ENCODE measurements at places on chromosomes 4 and X.

DNA sequence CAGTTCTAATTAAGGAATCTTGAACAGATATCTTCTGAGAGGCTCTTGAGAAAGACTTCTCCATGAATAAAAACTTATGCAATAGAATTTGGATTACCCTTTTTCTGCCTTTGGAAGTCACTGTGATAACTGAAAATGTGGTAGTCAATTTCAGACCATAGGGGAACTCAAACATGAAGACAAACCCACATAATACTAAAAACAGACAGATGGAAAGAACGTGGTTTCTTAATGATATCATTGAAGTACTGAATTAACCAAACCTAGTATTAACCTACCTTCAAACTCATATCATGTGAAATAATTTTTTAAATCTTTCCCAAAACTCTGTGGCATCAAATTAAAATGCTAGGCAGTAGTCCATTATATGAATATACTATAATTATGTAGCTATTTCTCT is 153.5 kb downstream of the CAMK2D start:
- no peak for DNase-seq

DNA sequence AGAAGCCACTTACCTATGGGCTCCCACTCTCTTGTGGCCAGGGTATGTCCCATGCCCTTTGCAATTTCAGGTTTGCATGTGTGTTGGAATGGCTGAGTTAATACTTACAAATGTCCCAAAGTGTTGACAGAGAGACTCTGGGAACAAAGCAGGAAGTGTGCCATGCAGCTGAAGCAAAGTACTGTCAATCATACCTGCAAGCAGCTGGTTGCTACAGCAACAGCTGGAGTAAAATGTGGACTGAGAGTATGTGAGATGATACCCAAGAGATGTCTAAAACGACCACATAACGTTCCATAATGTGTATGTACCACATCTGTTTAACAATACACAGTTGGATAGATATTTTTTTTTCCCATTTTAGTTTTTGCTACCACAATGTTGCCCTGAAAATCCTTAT is 82.8 kb upstream of the CAMK2D start:
- no peak for DNase-seq

DNA sequence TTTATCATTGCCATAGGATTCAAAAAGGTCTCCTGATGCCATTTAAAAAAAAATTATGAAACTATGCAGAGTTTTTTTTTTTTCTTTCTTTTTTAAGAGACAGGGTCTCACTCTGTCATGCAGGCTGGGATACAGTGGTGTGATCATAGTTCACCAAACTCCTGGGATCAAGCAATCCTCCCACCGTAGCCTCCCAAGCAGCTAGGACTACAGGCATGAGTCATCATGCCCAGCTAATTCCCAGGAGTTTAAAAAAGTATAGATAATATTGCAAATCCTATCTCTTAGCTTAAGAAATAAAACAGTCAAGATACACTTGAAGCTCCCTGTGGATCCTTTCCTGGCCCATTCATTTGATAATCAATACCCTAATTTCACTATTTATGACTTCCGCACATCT is 58.6 kb upstream of the PRSS48 start:
- peak; percentile 42 for DNase-seq

GRCh38 chrX:120144178-120144844 is 14.1 kb upstream of the RHOXF2 start:
- DNase-seq: no peak

DNA sequence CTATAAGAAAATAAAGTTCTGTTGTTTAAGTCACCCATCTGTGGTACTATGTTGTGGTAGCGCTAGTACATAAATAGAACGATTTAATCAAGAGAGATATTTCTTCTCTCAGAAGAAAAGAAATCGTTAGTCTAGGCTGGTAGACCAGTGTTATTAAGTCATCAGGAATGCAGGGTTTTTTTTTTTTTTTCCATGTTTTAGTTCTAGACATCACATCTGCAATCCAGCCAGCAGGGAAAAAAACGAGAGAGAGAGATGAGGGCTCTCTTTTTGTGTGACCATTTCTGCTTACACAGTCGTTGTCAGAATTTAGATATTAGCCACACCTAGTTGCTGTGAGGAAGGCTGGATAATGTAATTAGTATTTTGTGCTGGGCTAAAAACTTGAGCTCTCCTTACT is 417.4 kb downstream of the TMA16 start:
- DNase-seq: peak; percentile 29

- DNase-seq: no peak
Measured at GRCh38 chrX:79375340-79375739, 8.2 kb upstream of the ITM2A start.

DNA sequence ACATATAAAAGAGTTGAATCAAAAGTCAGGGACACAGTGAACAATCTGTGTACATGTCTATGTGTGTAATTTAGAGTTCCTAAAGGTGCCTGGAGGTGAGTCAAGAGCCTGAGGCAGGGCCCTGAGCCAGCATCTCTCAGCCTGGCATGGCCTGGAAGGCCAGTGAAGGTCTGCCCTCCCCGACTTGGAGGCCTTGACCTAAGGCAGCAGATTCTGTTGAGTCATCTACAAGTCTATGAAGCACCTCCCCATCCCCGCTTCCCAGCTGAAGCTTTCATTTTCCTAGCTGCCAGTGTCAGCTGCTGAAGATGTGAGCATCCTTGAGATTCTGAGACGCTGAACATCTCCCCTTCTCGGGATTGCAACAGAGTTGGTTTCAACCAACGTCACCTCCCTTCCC is 583.9 kb downstream of the BCOR start:
- DNase-seq: no peak

DNA sequence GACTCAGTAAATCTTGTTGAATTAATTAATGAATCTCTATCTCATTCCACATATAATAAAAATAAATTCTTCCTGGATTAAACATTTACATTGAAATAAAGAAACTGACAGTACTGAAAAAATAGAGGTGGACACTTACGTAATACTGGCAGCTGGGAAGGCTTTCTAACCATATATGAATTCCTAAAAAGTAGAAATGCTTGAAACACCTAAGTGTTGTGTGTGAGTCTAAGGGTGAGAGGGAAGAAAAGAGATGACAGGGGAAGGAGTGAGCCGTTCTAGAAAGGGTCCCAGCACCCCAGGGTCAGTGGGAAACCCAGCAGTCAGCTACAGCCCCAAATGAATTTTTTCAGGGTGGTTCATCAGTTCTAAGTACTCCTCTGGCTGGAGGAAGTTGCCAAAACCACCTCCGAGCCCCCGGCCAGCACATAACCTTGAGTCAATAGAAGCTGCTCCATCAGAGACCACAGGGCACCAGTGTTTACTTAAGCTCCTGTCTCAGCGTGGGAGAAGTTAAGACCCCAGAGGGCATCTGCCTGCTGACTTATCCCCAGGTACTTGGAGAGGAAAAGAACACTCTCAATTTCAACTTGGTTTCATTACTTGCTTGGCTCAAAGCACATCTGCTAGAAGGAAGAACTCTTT is 18.3 kb downstream of the GAB3 start:
- peak; percentile 51 for DNase-seq

DNA sequence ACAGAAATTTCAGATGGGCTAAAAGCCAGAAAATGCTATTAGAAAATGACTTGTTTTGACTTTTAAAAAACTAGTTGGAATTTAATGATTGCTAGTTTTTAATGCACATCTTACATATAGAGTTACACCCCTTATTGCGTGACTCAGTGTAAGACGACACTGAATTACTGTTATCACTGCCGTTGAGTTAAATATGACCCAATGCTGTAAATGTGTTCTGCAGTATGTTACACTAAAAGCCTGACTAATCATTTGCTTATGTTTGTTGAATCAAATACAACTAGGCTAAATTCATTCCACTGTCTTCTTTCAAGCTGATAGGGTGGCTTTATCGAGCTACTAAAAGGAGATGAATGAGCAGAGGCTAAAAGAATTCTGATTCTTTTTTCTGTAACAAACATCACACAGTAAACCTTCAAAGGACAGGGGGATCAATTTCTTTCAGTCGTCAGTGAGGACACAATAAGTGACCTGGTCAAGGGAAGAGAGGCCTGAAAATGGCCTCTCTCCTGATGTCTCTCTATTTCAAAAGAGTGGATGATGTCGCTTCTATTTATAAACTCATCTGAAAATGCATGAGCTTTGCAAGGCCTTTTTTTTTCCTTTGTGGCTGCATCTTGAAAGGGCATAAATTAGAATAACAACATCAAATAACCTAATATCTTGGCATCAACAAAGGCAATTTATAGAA is 142.2 kb upstream of the KCNIP4 start:
- DNase-seq: peak; percentile 15

DNA sequence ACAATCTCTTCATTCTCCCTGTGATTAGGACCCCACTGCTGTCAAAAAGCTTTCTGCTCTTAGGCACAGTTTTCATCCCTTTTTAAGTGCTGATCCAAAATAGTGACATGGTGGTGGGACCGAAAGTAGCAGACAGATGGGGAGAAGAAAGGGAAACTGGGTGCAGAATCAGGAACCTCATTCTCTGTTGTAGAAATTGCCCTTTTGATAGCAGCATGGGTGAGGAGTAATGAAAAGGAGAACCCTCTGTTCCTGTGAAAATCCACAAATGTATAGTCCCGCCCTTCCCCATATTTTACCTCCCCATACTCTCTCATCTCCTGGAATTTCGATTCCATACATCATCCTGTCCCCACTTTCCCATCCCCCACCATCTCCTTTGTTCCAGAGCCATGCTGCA is 126.5 kb downstream of the STIM2 start:
- no peak for DNase-seq

- no peak for DNase-seq
Measured at GRCh38 chr4:145390571-145390970, 91.1 kb upstream of the SMAD1 start.

GRCh38 chr4:152992466-152992865 is 56.3 kb downstream of the FHDC1 start:
- DNase-seq: no peak

- no peak for DNase-seq
Measured at GRCh38 chrX:22445880-22446279, 173.2 kb downstream of the CBLL2 start.

- DNase-seq: no peak
Measured at GRCh38 chr4:20037745-20038144, 214.0 kb upstream of the SLIT2 start.

- DNase-seq: no peak
Measured at GRCh38 chr4:1212546-1213335, 36.2 kb downstream of the CTBP1 start.

GRCh38 chrX:108171671-108172070 is 80.1 kb downstream of the ATG4A start:
- DNase-seq: no peak

DNA sequence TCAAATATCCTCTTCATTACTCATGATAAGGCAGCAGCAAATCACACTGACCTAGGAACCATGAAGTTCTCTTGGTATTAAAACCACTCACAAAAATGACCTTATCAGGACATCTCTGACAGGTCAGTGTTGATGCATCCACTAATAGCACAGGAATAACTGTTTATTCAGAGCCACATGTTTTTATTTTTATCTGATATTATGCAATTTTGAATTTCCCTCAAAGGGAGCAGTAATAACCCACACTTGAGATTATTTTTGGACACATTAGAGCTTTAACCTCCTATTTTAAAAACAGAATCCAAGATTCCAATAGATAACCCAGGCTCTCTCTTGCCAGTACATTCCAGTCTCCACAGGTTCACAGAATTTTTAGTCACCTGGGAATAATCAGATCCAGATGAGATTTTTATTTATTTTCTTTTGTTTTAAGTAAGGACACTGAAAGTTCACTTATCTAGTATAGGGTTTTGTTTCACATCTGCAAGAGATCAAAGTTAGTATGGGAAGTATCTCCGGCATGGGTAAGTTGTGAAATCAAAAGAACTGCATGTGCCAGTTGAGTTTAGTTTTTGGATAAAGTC is 36.3 kb upstream of the MYOZ2 start:
- DNase-seq: peak; percentile 59

DNA sequence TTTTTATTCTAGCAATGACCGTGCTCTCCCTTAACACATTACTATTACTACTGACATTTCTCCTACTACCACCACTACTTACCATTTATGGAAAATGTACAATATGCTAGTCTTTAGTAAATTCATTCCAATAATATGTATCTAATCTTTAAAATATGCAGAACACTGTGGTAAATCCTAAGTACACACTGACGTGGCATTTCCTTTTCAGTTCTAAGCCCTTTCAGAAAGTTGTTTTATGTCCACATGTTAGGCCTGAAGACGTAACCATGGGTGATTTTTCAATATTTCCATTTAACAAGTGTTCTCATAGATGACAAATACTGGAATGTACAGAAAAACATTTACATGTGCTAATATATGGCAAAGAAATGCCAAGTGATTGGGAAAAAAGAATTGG is 268.6 kb upstream of the SLIT2 start:
- peak; percentile 79 for DNase-seq

DNA sequence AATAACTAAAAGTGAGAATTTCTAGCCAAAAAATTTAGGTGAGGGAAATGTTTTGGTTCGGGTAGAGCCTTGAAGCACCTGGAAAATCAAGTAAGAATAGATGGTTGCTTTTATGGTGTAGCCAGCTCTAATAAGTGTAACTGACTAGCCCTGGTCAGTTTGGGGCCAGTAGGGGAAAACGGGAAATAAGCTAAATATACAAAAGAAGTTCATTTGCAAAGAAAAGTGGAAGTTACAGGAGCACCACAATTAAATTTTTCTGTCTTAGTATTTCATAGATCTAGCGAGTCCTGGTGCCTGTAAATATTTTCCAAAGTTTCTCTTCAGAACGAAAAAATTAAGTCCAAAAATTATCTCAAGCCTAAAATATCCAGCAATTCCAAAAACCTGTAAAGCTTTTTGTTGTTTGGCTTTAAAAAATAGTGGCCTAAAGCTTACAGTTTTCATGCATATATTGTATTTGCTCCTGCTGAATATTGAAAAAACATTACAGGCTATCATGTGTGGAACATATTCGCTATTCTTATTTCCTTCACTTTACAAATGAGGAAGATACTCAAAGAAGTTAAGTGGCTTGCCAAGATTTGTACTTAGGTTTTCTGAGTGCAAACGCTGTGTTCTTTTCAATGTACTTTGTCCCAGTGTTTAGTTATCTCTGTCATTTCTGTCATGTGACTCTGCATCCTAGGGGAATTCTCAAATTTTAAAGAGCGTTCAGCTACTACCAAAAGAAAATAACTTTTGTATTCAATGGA is 7.3 kb upstream of the PTPN13 start:
- DNase-seq: no peak

GRCh38 chr4:56297776-56298175 is 89.5 kb downstream of the AASDH start:
- DNase-seq: no peak
